ENCODE measurements at places on chromosomes 2 and 18.

- no peak for DNase-seq
Measured at GRCh38 chr18:7221424-7222155, 9.3 kb upstream of the LRRC30 start.

GRCh38 chr2:64847930-64848329 lies 141.3 kb upstream of the SLC1A4 start:
- DNase-seq = no peak

DNA sequence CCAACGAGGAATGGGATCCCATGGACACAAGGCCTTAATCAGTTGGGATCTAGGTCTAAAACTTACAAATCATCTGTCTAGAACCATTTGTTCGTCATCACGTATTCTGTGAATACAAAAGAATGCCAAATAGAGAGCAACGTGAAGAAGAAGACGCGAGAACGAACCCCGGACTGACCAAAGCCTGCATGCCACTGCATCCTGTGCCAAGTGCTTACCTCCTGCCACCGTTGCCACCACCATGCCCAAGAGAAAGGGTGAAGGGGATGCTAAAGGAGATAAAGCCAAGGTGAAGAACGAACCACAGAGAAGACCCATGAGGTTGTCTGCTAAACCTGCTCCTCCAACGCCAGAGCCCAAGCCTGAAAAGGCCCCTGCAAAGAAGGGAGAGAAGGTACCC lies 30.2 kb downstream of the ITSN2 start:
- DNase-seq = no peak

DNA sequence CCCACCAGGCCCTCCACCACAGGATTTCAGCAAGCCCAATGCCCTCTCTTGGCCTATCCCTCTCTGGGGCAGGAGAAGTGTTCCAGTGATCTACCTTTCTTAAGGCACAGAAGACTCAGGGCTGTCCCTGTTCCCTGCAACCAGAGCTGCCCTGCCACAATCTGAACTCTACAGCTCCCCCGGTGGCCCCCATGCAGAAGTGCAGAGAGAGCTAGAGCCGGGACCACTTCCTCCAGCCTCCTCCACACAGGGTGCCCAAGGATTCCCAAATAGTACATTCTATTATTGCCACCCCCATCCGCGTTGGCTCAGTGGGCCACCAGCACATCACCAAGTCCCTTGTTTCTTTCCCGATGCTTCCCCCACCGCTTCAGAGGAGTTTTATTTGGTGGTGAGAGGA lies 114.8 kb upstream of the PTPRM start:
- DNase-seq = no peak

- no peak for DNase-seq
Measured at GRCh38 chr2:167183931-167184330, 295.7 kb downstream of the XIRP2 start.

GRCh38 chr2:53188851-53189510 lies 578.6 kb upstream of the CHAC2 start:
- no peak for DNase-seq

DNA sequence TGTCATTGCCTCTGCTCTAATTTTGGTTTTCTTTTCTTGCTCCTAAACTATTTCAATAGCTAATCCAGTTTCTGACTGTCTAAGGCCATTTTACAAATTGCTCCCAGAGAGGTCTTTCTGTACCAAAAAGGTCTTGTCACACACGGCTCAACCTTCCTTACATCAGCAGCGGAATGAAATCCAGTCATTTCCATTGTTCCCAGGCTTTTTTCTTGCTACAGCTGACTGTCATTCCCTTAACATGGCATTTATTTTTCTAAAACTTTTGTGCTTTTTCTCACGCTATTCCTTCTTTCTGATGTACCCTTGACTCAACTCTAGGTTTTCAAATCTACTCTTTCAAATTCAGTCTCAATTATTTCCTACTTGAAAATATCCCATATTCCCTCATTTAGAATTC lies 24.3 kb downstream of the FAM171B start:
- DNase-seq = no peak

- DNase-seq = no peak
Measured at GRCh38 chr2:211373203-211373602, 816.8 kb downstream of the CPS1 start.

DNA sequence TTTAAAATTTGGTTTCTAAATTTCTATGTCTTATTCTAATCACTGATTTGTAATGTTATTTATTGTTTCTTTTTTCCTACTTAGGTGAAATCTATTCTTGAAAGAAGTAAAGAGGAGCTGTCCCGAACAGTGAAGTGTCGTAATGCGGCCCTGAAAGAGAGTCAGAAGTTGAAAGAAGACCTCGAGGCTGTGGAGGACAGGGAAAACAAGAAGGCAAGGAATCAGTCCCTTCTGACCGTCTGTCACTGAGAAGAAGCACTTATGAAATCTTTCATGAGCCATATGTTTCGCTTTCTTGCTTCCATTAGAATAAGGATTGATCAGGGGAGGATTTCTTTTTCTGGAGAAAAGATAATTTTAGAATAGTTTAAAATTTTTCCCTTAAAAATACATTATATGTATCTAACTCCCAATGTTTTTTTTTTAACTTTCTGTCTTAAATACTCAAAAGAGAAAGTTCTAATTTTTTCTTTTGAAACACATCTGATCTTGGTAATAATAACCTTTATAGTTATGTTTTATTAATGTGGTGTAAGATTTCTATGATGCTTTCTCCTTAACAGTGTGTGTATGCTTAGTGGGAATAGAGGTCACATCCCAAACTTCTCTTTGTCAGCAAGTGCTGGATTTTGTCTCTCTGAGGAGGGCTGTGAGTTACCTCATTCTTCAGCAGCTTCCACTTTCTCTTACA lies 79.0 kb downstream of the CCDC150 start:
- no peak for DNase-seq

DNA sequence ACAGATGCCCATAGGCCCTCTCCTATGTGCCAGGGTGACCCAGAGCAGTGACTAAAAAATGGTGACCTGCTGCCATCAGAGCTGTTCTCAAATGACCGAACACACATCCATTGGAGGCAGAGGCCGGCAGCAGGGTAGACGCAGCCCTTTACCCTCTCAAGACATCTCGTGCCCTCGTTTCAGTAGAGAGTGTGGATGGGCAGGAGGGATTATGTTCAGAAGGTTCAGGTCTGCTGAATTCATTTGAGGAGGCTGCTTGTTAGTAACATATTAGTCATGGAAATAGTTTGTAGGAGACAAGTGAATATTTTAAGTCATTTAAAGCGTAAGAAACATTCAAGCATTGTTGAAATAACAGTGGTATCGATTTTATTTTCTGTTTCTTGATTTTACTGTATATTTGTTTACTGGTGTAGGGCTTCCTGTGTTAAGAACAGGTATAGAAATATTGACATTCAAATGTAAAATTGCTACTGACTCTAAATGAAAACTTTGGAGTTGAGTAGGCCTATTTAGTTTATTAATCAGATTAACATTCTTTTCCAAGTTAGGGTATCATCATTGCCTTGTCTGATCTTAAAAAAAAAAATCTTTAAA lies 82.6 kb downstream of the ZNF532 start:
- no peak for DNase-seq

DNA sequence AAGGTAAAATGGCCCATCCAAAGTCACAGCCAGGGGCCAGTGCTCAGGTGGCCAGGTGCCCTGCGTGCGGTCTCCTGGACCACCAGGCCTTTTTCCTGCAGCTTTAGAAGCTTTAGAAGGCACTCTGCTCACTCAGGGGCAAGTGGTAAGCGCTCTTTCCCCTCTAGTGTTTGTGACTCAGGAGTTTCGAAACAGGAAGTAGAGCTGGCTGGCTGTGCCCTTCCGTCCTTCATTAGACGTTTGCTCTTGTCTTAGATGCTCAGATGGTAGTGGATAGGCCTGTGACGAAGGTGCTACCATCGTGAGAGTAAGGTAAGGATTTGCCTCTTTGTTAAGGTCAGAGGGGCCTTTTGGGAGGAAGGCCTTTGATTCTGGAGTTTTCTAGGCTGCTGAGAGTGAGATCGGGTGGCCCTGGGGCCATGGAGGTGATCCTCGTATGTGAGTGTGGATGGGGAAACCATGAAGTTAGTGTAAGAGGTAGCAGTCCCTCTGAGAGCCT lies at the start of gene CASP8:
Gene CASP8, plus strand, starts transcription at position 235 of the 499 bp plus-strand sequence. CDS start 5,951 bp downstream, outside the sequence.
- no peak for DNase-seq

- no peak for DNase-seq
Measured at GRCh38 chr2:178899656-178900055, 92.4 kb upstream of the TTN start.

- DNase-seq = no peak
Measured at GRCh38 chr2:141439524-141439923, 691.3 kb downstream of the LRP1B start.

DNA sequence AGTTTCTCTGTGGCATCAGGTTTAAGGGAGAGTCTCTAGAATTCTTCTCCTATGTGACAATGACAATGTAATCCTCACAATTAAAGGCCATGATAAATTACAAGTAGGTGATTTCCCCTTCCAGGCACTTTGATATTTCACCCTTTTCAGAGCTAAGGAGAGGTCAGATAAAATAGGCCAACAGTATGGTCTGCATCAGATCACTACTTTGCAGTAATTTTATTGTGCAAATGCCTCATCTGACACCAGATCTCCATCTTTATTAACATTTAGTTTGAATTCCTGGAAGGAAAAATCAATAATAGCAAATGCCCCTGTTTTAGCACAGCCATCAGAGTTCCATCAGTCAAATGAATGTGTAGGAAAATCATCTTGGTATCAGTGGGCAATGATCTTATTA lies 72.8 kb upstream of the RAB27B start:
- no peak for DNase-seq

- DNase-seq = no peak
Measured at GRCh38 chr18:35040638-35040987, 600 bp upstream of the MAPRE2 start.

DNA sequence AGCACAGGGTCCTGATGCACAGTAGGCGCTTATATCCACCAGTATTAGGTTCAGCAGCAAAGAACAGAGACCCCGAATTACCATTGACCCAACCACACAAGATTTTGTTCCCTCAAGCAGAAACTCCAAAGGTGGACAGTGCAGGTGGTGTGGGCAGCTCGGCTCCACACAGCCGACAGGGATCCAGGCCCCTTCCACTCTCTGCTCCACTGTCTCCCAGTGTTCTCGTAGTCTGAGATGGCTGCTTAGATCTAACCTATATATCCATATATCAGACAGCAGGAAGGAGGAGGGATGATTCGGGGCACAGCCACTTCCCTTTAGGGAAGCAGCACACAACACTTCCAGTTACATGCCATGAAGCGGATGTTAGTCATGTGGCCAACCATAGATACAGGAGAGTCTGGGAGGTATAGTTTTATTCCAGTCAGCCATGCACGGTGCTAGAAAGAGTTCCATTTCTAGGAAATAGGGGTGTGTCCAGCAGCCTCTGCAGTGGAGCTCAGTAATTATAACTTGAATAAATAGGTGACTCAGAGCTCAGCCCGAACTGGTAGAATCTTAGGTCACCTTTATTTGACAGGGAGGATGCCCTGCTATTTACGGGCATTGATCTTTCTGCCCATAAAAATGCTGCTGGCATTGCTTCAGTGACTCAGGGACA lies 158.9 kb downstream of the TWIST2 start:
- no peak for DNase-seq

DNA sequence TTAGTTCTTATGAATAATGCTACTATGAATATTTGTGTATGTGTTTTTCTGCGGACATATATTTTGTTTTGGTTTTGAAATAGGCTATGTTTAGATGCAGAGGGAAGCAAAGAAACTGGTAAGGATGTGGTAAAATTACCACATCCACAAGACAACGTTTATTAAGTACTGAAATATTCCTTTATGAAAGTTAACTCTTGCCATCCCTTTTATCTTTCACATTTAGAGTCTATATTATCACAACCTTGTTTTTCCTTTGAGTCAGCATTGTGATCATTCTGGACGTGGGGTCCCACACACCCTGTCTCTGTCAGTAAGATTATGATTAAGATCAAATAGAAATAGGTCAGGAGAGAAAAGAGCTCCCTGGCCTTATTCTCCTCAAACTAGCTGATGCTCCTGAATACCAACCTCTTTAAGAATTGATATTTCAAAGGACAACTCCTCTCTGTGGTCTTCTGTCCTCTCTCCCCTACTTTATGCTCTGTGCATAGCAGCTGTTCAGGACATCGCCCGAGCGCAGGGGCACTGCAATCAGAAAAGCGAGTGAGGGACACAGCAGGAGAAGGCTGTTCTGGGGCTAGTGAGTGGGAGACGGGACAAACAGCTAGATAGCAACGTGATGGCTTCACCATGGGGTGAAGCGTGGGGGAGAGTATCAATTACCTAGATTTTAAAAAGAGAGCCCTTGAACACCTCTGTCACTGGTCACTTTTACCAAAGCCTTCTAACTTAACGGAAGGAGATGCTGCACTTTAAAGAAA lies 12.2 kb downstream of the METAP1D start:
- DNase-seq = no peak
